Smooth muscle cell of trachea (primary cell): ENCODE measurements at places on chromosomes 5 and 9. TPM values are rescaled to one million over a fixed set of nuclear protein-coding genes. Genes with fewer than 3 reads are reported as not detected.

Gene CD274
- total RNA-seq, result 3.2 and 3.3 TPM in 2 replicates

Gene ADAM19
- 9.7 and 14.2 TPM in 2 replicates for total RNA-seq

Gene MARCOL
- total RNA-seq, result not detected in 2 replicates

Gene PCDHGC4
- total RNA-seq, result 4.5 and 6.0 TPM in 2 replicates

Gene NFIB
- 13.7 and 40.7 TPM in 2 replicates for total RNA-seq

Gene DRD1
- under 0.01 TPM in 1 of 2 replicates, not detected in the other for total RNA-seq
